ENCODE measurements at places on chromosomes 12 and 14. TPM values are rescaled to one million over a fixed set of nuclear protein-coding genes. Genes with fewer than 3 reads are reported as not detected.

The CYP46A1 gene
- 0.11 TPM for total RNA-seq

The LRP1-AS gene
- total RNA-seq: not detected

The GAS2L3 gene
- 44.6 TPM for total RNA-seq

The CIROP gene
- total RNA-seq: 0.25 TPM

The SMOC1 gene
- total RNA-seq: not detected

The CKB gene
- 36.6 TPM for total RNA-seq

The PTPN6 gene
- 0.11 TPM for total RNA-seq

The COQ6 gene
- 20.7 TPM for total RNA-seq
